ENCODE measurements at places on chromosomes 4 and X.

- DNase-seq = no peak
Observed at GRCh38 chr4:40475609-40476008, 140.5 kb downstream of the CHRNA9 start.

DNA sequence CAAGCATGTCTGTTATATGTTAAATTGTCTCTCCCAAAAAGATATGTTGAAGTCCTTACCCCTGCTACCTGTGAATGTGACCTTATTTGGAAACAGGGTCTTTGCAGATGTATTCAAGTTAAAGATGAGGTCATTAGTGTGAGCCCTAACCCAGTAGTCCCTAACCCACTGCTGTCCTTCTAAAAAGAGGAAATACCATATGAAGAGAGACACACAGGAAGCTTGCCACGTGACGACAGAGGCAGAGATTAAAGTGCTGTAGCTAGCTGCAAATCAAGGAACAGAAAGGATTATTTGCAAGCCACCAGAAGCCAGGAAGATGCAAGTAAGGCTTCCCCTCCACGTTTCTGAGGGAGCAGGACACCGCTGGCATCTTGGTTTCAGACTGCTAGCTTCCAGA is 150.1 kb downstream of the HNRNPD start:
- DNase-seq = no peak

GRCh38 chr4:181877329-181877848 is 365.8 kb upstream of the TENM3 start:
- DNase-seq = no peak

GRCh38 chrX:119228512-119229252 is 7.4 kb upstream of the PGRMC1 start:
- DNase-seq = no peak

DNA sequence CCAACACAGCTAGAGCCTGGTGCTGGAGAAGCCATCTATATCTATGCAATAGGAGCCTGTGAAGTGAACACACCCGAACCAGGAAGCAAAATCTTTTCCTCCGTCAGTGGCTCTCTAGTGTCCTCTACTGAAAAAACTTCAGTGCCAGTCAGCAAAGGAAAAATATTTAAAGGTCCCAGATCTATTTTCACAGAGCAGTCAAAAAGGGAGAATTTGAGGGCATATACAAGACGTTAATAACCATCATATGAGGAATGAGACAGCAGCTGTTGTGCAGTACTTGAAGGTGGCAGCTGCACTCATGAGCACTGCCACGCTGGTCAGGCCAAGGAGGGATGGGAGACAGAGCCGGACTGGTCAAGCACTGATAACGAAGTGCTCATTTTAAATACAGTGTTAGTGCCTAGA is 14.4 kb downstream of the MCUB start:
- DNase-seq = peak; percentile 31

DNA sequence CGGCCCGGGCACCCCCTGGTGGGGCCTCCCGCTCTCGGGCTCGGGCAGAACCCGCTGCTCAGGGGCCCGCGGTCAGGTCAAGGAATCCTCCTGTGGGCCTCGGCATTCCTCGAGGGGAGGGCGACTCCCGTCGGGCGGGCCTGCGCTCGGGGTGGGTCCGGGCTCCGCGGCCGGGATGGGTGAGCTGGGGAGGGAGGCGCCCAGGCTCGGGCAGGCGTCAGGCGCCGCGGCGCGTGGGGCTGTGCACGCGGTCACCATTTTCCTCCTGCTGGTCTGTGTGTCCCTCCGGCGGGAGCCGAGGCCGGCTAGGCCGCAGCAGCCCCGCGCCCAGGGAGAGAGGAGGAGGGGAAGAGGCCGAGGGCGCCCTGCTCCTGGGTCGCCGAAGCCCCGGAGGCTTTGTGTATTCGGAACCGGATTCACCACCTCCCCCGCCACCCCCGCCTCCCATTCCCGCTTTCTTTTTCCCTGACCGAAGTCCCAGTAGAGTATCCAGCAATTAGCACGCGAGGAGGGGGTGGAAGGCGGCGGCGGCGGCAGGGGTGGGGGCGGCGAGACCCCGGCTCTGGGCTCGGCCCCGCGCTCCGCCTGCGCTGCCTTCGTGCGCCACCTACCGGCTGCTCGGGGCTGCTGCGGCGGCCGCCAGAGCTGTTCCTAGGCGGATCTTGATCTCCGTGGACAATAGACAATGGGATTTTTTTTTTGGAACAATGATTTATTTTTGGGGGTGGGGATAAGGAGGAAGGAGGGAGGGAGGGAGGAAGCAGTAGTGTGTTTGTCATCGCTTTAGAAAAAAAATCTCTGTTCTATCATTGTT is 99.0 kb upstream of the MAML3 start:
- no peak for DNase-seq

DNA sequence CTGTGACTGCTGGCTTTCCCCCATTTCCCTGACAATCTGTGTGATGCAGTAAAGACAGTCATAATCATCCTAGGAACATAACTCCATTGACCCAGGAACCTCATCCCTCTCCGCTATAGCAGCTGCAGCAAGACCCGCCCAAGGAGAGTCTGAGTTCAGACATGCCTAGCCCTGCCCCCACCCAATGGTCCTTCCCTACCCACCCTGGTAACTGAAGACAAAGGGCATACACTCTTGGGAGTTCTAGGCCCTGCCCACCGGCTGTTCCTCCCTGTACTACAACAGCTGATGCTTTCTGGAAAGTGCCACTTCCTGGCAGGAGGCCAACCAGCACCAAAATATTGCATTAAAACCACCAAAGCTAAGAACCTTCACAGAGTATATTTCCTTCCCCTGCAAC is 1035.6 kb downstream of the C4orf33 start:
- DNase-seq = no peak

DNA sequence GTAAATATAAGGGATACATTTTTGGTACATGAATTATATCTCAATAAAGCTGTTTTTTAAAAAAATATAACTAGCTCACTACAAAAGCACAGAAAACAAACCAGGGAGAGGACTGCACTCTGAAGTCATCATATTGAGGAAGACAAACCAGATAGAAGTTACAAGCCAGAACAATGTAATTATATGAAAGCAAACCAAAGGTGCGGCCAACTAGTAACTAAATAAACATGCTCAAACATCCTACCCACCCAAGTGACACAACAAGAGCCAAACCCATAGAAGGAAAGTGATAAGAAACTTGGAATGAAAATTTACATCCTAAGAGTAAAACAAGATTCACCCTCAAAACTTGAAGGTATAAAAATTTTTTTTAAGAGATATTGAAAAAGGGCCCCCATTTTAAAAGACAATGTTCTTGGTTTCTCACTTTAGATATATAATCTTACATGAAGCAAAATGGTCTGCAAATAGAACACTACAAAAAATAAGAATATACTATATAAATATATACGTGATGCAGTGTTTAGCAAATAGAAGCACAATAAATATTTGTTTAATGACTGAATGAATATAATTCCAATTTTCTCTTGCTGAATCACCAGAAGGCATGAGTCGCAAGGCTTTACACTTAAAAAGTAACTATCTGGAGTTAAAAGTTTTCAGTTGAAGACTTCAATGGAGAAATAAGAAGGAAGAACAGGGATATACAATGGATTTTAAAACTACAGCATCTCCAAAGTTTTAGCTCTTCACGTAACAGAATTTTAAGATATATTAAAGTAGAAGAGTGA is 4.0 kb upstream of the SH3D19 start:
- peak; percentile 54 for DNase-seq

DNA sequence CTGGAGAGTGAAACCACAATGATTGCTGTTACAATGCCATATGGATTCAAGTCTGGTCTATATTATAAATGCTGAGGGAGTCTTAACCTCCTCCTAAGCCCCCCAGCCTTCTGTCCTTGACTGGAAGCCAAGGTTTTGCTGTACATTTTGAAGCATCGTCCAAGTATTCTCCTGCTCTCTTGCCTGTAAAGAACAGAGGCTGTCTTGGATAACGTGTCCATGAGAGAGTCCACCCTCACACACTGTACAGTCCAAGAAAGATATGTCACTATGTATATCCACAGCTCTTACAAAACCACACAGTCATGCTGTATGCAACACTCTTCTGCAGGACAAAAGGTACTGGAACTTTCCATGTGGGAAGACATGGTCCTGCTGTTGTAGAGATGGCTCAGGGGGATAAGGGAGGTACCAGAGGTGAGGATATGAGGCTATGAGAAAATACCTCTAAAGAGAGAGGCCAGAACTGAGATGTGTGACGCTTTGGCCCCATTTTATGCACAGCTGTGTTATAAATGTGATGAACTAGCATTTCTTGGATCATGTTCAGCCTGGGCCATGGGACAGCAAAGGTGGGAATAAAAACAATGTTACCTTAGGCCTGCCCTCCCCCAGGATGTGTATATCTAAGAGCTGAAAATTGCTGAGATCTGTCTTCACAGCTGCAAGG is 678.6 kb downstream of the IQCM start:
- DNase-seq = no peak

GRCh38 chrX:110276778-110277177 is 41.1 kb downstream of the AMMECR1 start:
- DNase-seq = no peak

DNA sequence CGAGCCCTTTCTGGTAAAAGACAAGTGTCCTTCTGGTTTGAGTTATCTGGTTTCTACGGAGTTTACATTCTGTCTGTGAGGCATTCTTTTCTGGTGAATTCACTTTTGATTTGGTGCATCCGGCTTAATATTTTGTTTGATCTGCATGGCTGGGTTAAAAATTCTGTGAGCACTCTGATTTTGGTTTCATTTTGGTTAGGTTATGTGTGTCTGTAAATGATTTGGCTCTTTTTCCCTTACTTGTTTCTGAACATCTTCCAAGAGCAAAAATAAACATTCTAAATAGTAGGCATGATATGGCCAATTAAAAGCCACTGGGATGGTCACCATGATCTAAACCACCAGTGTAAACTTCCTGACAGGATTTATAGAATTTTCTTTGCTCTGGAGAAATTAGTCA is 85.7 kb upstream of the PTPN13 start:
- DNase-seq = no peak

Data from LNCaP clone FGC (cell line).